Esophagus squamous epithelium (tissue), 5 donors: ENCODE measurements at places on chromosomes 7 and 10. TPM values are rescaled to one million over a fixed set of nuclear protein-coding genes. Genes with fewer than 3 reads are reported as not detected.

- H3K27ac ChIP-seq = no peak overlapping the region
- no peak overlapping the region for H3K4me3 ChIP-seq
- no peak for DNase-seq
- no peaks in the 10 kb centered on the region for H3K27me3 ChIP-seq
Observed at GRCh38 chr10:58666024-58666423, 153.4 kb downstream of the BICC1 start.

Gene PNLIPRP3
- total RNA-seq = 0.38 TPM

DNA sequence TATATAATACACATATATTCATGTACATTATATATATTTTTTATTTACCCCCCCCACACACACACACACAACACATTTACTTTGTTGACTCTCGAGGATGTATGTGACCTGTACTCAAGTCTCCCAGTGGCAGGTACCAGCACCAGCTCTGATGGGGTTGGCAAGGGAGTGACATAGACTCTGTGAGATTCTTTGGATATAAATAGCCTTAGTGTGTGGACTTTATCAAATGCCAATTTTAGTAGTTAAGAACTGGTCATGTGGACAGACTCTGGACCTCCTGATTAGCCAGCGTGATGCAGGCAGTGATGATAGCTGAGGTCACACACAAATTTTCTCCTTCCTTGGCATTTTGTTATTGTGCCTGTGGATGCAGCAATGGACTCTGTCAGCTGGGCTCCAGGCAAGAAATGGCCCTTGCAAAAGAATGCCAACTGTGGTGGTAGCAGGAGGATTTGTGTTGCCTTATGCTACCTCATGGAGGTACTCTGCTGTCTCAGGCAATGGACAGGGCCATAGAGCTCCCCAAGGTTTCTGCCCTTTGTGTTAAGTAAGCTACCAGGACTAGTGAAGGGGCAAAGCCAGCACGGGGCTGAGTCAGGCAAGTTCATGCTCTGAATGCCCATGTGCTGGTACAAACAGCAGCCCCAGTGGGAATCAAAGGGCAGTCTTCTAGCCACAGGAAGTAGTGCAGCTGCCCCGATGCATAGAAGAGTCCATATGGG is 224.6 kb upstream of the ZWINT start:
- no peak overlapping the region for H3K27ac ChIP-seq
- H3K4me3 ChIP-seq = no peak overlapping the region
- no peaks in the 10 kb centered on the region for H3K27me3 ChIP-seq
- H3K4me1 ChIP-seq = no peaks in the 10 kb centered on the region
- DNase-seq = no peak

Gene C7orf57
- total RNA-seq = 0.88 TPM
